ENCODE measurements at places on chromosomes 4 and X.

- DNase-seq = no peak
Measured at GRCh38 chrX:18010253-18010652, 149.2 kb upstream of the RAI2 start.

DNA sequence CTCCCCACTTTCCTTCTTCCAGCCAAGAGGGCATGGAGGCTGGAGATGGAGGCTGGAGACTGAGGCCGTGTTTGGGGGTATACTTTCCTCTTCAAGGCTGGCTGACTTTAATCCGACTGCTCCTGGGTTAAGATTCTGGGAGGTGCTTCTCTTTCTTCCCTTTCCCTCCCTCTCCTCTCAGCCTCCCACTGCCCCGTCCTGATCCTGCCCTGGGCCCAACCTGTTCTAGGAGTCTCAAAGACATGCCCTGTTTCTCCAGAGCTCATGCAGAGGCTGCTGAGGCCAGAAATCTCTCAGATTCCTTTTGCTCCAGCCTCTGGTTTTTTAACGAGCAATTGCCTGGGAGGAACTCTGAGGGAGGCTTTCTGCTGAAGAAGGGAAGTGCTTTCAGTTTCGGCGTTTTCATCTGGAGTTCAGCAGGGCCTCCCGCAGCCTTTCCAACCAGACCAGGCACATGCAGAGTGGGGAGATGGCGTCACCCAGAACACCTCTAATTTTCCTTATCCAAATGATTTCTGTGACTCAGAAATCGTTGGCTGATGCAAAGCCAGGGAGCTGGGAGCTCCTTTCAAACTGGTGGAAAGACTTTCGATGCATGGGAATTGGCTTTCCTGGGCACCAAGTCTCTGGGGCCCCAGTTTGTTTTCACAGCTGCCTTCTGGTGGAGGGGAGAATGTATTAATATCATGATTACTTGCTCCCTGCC lies 34.5 kb upstream of the FAM9C start:
- peak; percentile 78 for DNase-seq

GRCh38 chr4:173682609-173683008 lies 152.6 kb upstream of the HAND2 start:
- DNase-seq = no peak

GRCh38 chr4:131499141-131499873 lies 1649.8 kb upstream of the PCDH10 start:
- no peak for DNase-seq

DNA sequence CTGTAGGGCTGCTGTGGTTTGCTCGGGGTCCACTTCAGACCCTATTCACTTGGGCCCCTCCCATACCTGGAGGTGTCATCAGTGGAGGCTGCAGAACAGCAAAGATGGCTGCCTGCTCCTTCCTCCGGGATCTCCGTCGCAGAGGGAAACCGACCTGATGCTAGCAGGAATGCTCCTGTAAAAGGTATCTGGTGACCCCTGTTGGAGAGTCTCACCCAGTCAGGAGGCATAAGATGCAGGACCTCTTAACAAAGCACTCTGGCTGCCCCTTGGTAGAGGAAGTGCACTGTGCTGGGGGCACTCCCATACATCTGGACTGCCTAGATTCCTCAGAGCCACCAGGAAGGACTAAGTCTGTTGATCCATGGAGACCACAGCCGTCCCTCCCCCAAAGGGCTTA lies 296.9 kb downstream of the GRID2 start:
- no peak for DNase-seq

- DNase-seq = no peak
Measured at GRCh38 chr4:57132743-57133137, 22.6 kb upstream of the IGFBP7 start.

DNA sequence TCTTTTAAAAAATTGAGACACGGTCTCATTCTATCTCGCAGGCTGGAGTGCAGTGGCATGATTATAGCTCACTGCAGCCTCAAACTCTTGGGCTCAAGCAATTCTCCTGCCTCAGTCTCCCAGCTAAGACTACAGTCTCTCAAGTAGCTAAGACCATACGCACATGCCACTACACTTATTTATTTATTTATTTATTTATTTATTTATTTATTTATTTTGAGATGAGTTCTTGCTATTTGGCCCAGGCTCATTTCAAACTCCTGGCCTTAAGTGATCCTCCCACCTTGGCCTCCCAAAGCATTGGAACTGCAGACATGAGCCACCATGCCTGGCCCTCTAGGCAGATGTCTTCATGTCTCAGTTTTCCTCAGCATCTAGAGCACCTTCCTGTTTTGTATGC lies 482.2 kb downstream of the CFAP47 start:
- no peak for DNase-seq

GRCh38 chr4:145935253-145936141 lies 3.1 kb downstream of the ZNF827 start:
- DNase-seq = no peak

GRCh38 chrX:154116426-154117211 lies 19.1 kb upstream of the MECP2 start:
- no peak for DNase-seq

DNA sequence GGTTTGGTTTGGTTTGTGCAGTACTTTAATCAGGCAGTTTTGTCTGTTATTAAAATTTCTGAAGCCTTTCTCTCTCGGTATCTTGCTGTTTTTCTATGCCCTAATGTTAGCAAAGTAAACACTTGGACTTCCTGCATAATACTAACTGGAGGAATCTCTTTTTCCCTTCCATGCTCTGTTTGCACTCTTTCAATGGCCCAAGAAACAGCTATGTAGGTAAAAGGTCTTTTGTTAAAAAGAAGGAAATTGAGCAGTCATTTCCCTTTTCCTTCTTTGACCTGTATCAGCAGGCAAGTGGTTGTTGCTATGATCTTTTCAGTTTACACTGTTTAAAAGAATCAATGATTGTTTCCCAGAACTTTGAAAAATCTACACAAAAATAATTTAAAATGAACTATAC lies 82.7 kb downstream of the CCSER1 start:
- DNase-seq = no peak

DNA sequence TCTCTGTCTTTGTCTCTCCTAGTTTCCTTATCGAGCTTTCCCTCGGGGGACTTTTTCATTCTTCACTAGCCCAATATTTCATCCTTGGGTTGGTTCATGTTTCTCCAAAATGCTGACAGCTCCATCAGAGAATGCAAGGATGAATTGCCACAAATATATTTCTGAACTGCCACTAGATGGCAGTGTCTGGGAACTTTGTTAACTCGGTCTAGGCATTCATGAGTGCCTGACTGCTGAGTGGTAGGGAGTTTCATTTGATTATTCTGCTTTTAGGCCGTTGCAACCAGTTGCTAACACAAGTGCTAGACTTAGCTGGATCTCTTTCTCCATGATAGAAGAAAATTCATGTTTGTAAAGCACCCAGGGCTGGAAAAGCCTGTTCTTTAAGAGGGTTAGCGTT lies 73.5 kb upstream of the RAP2C start:
- DNase-seq = no peak

DNA sequence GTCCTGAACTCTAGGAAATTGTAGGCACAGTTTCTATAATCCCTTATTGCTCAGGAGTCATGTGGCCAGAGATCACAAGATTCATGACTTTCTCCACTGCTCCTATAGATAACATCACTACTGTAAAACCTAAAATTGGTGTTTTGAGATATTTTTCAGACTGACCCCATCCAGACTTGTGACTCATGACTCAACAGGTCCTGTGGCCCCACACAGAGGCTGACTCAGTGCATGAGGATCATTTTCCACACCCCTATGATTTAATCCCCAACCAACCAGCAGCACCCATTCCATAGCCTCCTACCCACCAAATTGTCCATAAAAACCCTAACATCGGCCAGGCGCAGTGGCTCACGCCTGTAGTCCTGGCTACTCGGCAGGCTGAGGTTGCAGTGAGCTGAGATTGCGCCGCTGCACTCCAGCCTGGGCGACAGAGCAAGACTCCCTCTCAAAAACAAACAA lies 13.2 kb upstream of the XIAP start:
- DNase-seq = no peak

- no peak for DNase-seq
Measured at GRCh38 chr4:1169691-1170096, 2.7 kb downstream of the SPON2 start.

DNA sequence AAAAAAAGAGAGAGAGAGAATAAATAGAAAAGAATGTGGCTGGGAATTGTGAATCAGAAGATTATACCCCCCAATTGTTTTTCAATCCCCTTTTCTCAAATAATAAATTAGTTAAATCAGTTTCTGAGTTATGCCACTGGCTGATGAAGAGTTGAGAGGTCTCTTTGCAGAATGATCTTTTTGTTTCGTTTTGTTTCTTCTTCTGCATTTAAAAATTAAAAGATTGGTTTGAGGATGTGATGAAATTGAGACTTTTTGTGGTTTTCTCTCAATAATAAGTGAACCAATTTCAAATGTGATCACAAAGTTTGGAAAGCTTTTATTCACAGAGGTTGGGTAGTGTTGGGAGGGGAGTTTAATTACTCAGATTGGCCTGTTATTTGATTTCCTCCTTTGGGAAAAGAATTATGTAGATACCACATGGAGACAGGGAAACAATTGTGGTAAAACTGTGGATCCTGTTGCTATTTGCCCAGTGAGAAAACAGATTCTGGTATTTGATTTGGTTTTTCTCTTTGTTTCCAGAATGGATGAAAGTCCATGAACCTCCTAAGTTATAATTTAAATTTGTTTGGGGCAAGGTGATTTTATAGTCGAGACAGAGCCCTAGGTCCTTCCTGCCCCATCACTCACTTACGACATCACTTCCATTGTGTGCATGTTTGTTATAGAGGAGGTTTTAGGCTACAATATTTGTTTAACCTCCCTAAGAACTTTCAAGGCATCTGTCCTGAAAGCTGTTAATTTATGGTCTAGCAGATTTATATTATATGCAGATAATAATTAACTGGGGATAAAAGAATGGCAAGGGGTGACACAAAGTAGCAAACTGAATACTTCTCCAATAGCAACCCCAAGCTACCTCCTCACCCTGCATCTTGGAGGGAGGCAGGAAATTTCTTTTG lies 92.0 kb upstream of the BMPR1B start:
- DNase-seq = no peak

GRCh38 chr4:86221002-86221401 lies 138.9 kb downstream of the MAPK10 start:
- DNase-seq = no peak

- no peak for DNase-seq
Measured at GRCh38 chr4:112284662-112285411, 867 bp downstream of the TIFA start.

DNA sequence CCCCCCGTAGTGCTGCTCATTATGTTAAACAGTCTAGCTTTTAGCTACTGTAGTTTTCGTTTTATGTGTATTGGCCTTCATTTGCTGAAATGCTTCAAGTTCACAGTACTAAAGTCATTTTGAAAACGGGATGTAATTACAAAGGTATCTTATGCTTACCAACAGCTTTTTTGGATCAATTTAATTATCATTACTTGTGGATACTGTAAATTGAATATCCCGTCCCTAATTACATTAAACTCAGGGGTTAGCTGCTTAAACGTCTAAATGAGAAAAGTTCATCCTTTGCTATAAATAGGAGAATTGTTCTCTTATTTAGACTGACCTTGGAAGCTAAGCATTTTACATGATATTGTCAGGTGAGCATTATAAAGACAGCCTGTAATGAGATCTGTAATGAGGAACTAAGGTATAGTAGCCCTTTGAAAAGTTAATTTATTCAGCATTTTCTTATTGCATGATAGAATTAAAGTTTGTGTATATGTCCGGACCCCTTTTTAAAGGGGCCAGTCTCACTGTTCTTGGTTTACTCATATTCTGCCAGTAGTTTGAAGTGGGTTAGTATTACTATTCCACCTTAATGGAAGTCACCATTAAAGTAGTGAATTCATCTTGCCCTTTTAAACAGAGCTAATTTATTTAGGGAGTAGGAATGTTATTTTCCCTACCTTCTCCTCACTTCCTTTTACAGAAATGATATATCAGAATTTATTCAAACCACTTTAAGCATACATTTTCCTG lies 252.6 kb downstream of the TENM3 start:
- no peak for DNase-seq

DNA sequence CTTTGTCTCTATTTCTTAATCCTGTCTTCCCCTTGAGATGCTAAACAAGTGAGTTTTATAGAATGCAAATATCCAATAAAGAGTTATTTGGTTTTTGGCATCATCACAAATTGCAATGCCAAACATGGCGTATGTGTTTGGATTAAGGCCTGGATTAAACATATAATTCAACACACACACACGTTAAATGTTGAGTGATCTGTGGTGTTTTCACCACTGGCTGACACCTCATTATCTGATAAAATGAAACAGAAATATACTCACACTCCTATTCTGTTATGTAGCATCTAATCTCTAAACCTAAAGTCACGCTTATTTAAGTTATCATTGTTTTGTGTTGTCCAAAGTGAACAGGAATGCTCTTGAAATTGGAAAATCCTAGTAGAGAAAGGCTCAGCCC lies 506.2 kb downstream of the FSTL5 start:
- no peak for DNase-seq

DNA sequence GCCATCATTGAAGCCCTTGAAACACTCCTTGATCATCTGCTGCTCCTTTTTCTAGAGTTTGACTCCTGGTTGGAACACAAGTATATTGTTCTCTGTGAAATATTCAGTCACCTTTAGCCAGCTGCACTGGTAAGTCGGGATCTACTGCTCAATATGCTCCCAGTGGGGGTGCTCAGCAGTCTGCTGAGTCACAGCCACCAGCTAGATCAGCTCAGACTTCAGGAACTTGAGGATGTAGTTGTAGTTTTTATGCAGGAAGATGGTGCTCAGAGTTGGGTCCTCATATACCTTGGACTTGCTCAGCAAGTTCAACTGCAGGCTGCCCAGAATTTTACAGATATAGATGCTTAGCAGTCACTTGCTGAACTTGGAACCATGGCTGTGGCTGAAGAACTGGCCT lies 202.5 kb upstream of the RPL34 start:
- DNase-seq = no peak

- DNase-seq = no peak
Measured at GRCh38 chrX:39967348-39967747, 130.4 kb downstream of the BCOR start.

DNA sequence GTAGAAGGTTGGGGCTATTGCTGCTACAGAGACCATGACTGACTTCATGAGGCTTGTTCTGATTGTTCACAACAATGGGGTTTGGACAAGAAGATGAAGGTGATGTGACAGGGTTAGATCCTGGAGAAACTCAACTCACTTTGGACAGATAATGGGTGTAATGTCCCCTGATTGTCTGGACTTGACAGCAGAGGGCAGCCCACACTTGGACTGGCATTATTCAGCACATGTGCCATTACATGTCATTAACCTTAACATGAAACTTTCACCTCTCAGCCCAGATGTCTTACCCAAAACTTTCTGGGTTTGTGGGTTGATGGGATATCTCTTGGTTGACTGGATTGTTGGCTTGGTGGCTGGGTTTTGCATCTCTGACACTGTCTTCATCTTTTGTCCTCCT lies 101.5 kb downstream of the MXRA5 start:
- DNase-seq = no peak

- no peak for DNase-seq
Measured at GRCh38 chr4:3296651-3297050, 3.8 kb downstream of the RGS12 start.

- DNase-seq = no peak
Measured at GRCh38 chr4:143701365-143701764, 890 bp upstream of the FREM3 start.

GRCh38 chr4:112069110-112069509 lies 76.1 kb upstream of the FAM241A start:
- no peak for DNase-seq

Measured in ascending aorta (tissue), 2 donors.